ENCODE measurements at places on chromosomes 4 and X.

GRCh38 chr4:40769266-40769665, 19.5 kb downstream of the NSUN7 start:
- DNase-seq = no peak

DNA sequence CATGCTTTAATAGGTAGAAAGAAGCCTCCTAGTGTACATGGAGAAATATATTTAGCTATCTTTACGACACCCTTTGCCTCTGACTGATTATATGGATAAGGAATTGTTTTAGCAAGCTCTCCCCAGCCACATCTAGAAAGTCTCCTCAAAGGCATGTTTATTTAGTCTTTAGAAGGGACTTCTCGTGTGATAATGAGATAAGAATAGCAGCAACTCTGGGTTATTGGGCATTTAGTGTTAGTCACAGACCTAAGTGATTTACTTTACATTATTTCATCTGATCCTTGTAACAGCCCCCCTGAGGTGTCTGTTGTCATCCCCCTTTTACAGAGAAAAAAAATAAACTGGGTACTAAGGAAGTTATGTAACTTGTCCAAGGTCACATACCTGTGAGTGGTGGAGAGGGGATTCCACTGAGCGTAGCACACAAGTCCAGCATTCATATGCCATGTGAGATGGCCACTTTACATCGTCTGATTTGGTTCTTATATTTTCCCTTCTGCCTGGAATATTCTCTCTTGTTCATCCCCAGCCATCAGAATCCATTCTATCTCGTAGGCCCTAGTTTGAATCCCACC, 77.7 kb downstream of the TSPAN7 start:
- DNase-seq = no peak

DNA sequence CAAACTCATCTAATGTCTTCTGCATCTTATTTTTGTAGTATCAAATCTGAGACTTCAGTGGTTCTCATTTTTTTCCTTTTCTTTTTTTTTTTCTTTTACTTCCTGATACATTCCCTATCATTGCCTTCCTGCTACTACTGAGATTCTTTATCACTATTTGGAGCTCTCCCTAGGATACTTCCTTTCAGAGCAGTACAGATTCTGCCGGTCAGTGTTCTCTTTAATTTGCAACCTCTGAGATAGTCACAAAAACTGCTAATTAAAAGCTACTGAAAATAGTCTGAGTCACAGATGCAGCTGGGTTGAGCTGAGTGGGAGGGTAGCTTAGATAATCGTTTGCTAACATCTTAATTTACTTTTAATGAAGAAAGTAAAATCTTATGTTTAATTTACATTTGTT, 1279.7 kb downstream of the ARAP2 start:
- DNase-seq = no peak

DNA sequence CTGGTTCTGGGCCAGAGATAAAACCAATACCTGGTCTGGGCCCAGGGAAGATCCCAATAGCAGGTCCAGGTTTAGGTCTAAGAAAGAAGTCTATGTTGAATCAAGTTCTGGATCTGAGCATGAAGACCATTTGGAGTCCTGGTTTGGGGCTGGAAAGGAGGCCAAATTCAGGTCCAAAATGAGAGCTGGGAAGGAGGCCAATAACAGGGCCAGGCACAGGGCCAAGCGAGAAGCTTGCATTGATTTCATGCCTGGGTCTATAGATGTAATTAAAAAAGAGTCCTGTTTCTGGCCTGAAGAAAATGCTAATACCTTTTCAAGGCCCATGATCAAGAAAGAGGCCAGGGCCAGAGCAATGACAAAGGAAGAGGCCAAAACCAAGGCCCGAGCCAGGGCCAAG, 3.4 kb downstream of the GPRASP1 start:
- DNase-seq = no peak

DNA sequence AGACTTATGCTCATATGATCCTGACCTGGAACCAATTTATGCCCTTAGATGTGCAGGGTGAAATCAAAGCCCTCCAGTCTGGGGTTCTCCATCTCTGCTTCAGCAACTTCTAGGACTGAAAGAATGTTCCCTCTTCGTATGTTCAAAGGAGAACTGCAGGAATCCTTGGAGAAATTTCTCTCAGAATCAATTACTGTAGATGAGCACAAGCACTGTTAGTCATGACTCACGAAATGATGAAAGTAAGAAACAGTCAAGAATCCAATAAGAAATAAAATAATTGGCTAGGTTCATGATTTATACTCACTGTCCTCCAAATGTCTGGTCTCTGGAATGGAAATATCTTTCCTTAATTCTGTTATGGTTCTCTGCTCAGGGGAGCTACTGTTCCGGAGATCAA, 348.2 kb downstream of the PDGFC start:
- DNase-seq = no peak

GRCh38 chr4:8328866-8329559, 59.5 kb downstream of the HTRA3 start:
- DNase-seq = no peak

GRCh38 chrX:131778269-131779218, 234.7 kb downstream of the OR13H1 start:
- no peak for DNase-seq

GRCh38 chrX:17668929-17669328, 68.4 kb upstream of the SCML1 start:
- no peak for DNase-seq

- DNase-seq = no peak
These were observed 1.3 kb upstream of the PLXNB3 start for GRCh38 chrX:153762626-153763173.

GRCh38 chr4:153757407-153757806, 2.4 kb downstream of the RNF175 start:
- no peak for DNase-seq

GRCh38 chr4:105022811-105023667, 123.6 kb upstream of the TET2 start:
- DNase-seq = no peak

- DNase-seq = no peak
These were observed 21.1 kb downstream of the PDE6B start for GRCh38 chr4:646460-646859.

GRCh38 chr4:185712350-185713024, 99.5 kb downstream of the SORBS2 start:
- DNase-seq = no peak

DNA sequence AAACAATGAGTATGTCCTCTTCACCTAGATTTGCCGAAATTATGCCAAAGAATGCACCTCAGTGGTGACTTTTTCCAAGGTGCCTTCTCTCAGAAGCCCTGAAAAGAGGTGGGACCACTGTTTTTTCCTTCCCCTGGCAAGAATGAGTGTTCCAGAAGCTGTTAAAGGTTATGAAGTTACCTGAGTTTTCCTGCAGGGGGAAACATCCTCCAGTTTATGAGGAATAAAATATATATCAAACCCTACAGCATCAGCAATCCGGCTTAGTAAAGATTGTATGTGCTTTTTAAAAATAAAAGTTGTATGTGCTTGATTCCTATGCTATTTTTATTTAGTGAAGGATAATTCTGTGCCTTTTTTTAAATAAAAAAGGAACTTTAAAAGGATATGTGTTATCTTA, 73.3 kb downstream of the RBM46 start:
- no peak for DNase-seq
